Activated CD8-positive, alpha-beta T cell treated with anti-CD3 and anti-CD28 coated beads, Interleukin-2, amount 10 ng/mL, durations not matched to agents 7 days and 5 days (primary cell): ENCODE measurements at places on chromosomes 11 and 22.

DNA sequence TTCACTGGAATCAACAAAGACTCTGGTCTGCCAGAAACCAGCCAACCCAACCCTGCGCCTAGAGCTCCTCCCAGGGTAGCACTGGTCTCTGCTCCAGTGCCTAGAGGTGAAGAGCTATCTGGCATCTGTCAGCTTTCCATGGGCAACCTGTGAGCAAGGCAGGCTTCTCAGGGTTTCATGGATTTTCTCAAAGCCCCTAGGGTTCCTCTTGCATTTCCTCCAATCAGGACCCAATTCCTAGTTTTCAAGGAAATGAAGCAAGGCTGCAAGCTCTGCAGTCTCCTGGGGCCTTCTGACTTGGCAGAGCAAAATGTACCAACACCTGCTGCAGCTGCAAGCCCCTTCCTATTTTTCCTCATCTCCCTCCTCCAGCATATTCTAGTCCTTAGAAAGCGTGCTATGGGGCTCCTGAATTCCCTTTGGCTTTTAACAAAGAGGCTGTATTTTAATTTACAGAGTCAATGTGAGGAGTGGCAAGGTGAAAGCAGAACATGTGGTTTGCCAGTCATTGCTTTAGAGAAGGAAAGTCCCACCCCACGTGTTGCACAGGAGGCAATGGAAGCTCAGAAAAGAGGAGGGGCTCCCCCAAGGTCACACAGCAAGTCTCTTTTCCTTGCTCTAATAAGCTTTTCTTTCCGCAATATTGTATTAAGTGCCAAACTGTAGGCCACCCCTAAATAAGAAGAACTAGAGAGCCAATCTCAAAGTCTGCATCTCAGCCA lies 33.0 kb upstream of the RIC3 start:
- no peak for DNase-seq

DNA sequence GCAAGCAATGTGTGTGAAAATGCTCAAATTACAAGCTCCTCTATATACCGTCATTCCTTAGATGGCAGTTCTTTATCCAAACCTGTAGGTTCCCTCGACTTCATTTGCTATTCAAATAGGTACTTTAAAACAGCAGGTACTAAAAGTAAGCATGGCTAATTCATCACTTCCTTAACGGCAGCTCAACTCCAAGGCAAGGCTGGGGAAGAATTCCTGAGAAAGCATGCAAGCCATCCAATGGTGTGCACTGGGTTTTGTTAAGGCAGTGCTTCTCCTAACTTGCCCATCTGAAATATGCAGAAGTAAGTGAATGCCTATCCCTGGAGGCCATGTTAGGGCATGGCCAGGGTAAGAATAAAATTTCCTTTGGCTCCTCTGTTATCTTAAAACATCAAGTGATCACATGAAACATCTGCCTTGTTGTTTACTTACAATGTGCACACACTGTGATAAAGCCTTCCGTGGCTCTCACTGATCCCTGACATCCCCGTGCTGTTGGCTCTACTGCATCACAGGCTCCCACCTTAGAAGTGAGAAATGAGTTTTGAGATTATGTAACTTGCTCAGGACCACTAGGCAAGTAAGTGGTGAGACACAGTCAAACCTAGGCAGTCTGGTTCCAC lies 52.1 kb downstream of the SMCO4 start:
- no peak for DNase-seq

- DNase-seq: no peak
These were observed 26.9 kb upstream of the LDHA start for GRCh38 chr11:18367431-18367830.

GRCh38 chr11:69310934-69311766 lies 17.2 kb downstream of the MYEOV start:
- no peak for DNase-seq

DNA sequence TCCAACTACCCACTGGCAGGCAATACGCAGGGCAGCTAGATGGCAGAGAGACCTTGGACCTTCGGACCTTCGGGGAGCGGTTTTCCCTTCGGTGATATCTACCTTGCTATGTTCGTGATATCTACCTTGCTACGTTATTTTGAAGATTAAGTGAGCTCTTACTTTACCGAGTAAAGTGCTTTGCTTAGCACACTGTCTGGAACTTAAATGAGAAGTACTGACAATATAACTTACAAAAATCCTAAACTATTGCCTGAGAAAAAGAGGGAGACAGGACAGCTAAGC lies 1.0 kb upstream of the PRDM10 start:
- DNase-seq: no peak
